ENCODE measurements at places on chromosomes 4 and X.

GRCh38 chr4:105440890-105441289 lies 33.0 kb downstream of the PPA2 start:
- DNase-seq = no peak

- DNase-seq = no peak
Measured at GRCh38 chr4:102308032-102308799, 37.1 kb downstream of the SLC39A8 start.

- DNase-seq = no peak
Measured at GRCh38 chr4:147754037-147754445, 22.2 kb downstream of the ARHGAP10 start.

DNA sequence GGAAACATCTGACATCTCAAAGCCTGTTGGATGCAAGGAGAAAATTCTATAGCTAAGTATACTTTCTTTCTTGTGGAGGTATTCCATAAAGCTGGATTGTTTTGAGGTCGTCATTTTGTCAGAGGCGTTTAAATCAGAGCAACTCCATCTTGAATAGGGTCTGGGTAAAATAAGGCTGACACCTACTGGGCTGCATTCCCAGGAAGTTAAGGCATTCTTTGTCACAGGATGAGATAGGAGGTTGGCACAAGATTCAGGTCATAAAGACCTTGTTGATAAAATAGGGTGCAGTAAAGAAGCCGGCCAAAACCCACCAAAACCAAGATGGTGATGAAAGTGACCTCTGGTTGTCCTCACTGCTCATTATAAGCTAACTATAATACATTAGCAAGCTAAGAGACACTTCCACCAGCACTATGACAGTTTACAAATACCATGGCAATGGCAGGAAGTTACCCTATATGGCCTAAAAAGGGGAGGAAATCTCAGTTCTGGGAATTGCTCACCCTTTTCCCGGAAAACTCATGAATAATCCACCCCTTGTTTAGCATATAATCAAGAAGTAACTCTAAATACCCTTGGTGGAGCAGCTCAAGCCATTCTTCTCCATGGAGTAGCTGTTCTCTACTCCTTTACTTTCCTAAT lies 11.9 kb downstream of the HSD17B13 start:
- no peak for DNase-seq

DNA sequence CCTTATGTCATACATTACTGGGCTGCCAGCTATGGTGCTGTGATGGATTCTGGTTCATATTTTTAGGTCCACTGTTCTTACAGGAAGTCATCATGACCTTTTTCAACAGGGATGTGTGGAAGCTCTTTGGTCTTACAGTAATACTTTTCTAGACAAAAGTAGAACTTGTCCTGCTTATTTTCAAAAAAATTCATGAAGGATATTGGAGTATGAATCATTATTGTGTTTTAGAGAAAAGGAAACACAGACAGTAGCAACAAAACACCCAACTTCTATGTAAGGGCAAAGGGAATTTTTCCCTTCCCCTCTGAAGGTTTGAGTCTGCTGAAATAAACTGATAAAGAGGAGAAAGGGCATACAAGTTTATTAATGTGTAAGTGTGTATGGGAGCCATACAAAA lies 54.7 kb upstream of the FAM9C start:
- DNase-seq = no peak

DNA sequence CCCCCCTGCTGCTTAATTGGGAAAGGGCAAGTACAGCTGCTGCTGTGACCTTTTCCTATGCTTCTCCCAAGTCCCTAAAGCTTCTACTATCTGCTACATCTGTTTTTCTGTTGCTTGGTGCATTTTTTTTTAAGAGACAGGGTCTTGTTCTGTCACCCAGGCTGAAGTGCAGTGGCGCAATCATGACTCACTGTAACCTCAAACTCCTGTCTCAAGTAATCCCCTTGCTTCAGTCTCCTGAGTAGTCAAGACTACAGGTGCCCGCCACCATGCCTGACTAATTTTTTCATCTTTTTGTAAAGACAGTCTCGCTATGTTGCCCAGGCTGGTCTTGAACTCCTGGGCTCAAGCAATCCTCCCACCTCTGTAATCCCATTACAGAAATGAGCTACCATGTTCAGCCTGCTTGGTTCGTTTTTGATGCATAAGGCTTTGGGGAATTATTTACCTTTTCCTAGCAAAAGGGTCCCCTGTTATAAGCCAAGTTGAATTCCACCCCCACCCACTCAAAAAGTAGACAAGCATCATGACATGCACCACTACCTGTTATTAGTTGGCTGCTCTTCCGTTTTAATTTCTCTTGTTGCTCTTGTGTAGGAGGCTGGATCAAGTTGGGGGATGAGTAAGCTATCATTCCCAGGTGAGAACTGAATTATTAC lies 39.6 kb downstream of the DGKK start:
- no peak for DNase-seq

DNA sequence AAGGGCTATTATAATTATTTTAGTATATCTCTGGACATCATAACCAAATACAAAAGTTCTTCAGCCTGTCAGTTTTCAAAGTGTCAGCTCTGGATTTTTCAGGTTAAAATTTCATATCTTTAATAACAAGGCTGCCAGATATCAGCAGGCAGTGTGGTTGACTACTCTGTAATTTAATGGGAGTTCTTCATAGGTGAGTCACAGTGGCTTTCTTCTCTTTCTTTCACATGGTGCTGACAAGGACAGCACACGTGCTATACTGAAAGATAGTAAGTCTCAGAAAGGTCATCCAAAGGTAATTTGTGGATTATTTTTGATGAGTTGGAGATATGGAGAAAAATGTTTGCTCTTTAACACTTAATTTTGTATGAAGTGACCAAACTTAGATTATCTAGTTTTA lies 43.2 kb downstream of the GALNT7 start:
- no peak for DNase-seq

DNA sequence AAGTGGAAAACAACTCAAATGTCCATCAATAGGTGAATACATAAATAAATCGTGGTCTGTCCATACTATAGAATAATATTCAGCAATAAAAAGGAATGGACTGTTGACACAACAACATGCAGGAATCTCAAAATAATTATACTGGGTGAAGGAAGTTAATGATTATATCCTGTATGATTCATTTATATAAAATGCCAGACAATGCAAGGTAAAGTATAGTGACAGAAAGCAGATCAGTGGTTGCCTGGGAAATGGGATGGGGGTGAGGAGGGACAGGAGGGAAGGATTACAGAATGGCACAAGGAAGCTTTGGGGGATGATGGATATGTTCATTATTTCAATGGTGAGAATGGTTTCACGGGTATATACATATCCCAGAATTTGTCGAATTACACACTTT lies 12.3 kb downstream of the PYURF start:
- no peak for DNase-seq
